ENCODE measurements at places on chromosomes 6 and 20.

GRCh38 chr6:161080263-161080970 is 88.8 kb downstream of the MAP3K4 start:
- no peak for DNase-seq

GRCh38 chr6:138671351-138671750 is 102.2 kb upstream of the CCDC28A start:
- DNase-seq, result no peak

GRCh38 chr20:34873583-34874093 is 982 bp upstream of the GGT7 start:
- DNase-seq, result no peak

DNA sequence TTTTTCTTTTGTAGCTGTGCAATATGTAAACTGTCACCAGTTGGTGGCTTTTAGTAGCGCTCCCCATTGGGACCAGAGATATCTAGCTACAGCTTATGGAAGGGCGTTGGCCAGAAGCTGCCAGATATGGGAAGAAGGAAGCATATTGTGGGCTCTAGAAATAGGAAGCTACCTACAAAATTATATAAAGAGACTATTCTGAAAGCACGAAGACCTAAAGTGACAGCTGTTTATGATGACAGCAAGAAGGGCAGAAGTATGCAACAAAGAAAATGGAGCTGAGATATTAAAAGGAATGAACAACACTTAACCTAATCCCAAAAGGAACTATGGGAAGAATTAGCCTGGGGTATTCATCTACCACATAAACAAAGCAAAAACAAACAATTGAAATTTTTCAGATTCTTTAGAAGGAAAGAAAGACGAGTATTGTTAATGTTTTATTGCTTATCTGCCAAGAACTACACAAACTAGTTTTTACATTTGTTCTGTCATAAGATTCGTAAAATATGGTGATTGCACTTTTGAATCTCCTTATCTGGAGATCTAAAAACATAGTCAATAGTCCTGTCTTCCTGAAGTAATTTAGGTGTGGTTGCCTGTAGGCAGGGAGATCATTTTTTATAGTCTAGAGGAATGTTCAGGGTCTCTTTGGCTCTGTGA is 81.6 kb downstream of the NCOA7 start:
- DNase-seq, result no peak

GRCh38 chr6:30743099-30744053 is 889 bp upstream of the FLOT1 start:
- DNase-seq, result no peak

GRCh38 chr6:7060769-7061516 is 46.8 kb upstream of the RREB1 start:
- DNase-seq, result no peak

DNA sequence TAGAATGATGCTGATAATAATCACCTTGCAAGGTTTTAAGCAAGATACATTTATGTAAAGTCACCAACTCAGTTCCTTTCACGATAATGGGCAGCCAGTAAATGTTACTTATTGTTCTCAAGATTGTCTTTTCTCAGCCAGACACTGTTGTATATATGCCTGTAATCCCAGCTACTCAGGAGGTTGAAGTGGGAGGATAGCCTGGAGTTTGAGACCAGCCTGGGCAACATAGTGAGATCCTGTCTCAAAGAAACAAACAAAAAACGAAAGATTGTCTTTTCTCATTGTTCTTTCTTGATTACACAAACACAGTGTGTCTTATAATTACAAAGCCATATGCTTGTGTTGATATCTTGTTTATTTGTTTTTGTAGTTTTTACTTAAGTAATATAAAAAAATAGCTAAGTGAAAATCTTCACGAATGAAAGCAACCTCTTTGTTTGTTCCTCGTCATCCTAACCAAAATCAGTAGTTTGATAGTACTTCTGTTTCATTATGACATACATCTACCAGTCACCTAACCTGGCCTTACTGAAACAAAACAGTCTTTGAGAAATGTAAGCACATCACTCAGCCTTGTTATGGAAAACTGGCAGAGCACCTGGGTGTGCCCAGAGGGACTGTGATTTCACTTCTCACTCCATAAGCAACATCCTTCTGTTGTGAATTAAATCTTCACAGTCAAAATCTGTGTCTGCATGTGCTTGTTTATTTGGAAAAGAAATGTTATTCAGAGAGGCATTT is 436.2 kb upstream of the SOX4 start:
- no peak for DNase-seq

- DNase-seq, result no peak
Observed at GRCh38 chr6:52643158-52643557, 27.8 kb upstream of the TMEM14A start.

DNA sequence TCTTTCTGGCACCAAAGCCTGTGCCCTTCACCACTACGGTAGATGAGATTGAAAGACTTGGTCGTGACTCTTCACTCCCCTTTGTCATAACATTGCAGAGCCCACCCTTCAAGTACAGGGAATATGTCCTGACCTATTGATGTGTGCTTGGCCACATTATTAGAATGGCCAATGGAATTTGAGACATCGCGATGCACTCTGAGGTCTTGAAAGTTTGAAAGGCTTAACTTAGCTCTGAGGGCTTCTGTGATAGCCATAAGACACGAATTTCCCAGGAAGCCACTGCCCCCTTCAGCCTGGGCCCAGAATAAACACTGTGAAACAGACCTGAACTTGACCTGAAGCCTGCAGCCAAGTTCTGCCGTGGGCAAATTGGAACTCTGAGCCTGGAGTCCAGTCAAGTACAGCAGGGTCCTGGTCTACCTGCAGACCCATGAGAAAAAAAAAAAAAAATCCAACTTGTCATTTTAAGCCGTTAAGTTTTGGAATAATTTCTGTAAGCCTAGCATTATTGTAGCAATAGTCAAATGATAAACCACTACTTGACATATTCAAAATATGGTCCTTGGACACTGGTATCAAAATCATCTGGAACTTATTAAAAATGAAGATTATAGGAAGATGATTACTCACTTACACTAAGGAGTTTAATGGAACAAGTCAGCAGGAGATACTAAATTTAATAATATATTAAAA is 36.9 kb upstream of the TRAF3IP2 start:
- DNase-seq, result peak; percentile 74

DNA sequence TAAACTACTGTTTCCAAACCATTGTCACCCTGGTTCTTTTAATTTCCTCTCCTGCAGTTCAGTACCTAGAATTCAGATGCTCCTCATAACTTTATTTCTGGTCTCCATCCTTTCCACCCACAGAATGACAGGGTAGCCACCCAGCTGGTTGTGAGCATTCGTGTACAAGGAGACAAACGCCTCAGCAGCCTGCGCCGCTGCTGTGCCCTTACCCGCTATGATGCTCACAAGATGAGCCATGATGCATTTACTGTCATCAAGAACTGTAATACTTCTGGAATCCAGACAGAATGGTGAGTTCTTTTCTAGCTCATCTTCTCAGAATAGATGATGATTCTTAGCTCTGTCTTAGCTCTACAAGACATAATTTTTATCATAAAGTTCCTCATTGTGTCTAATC is 18.6 kb downstream of the GTPBP2 start:
- DNase-seq, result no peak

- no peak for DNase-seq
Observed at GRCh38 chr6:14110001-14110818, 7.4 kb upstream of the CD83 start.

DNA sequence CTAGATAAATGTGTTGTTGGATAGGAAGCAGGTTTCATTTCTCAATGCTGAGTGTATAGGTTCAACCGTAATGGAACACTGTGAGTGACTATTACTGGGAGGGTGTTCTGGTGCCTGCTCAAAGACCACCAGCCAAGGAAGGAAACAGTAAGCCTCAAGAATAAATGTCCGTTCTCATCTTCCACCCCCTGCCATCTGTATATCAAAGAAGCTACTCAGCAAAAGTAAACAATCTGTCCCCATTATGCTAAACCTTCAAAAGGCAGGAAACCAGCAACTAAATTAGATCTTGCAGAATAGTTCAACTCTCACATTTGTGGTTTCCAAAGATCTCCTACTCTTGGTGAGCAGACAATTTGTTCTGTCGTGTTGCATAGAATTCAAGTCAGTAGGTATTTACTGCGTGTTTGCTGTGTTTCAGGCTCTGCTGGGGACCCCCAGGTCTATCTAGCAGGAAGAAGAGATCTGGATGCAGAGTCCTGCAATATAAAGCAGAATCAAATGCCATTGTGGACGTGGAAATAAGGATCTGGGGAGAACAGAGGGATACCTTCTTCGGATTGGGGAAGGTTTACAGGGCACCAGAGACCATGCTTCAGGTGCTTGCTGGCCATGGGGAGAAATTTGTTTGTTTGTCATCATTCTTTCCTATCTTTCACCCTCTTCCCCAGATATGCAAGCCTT is 87.3 kb downstream of the SCML4 start:
- peak; percentile 22 for DNase-seq

GRCh38 chr6:155578251-155578650 is 122.6 kb upstream of the NOX3 start:
- DNase-seq, result no peak

DNA sequence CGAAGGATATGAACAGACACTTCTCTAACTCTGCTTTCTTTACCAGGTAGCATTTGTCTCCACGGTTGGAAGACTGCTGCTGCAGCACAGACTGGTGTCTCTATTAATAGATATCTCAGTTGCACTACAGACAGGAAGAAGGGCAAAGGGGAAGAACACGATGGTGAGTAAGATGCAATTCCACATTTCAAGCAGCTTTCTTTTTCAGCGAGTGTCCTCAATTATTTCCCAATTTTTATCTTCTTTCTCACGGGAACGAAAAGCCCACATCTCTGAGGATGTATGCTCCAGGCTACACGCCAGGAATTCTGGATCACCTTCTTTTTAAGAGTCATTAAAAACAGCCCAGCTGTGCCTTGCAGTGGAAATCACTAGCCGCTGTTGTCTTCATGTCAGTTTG is 311.6 kb upstream of the ECI2 start:
- no peak for DNase-seq

- no peak for DNase-seq
Observed at GRCh38 chr6:90492798-90493197, 94.1 kb downstream of the MAP3K7 start.

GRCh38 chr6:144543006-144543871 is 258.1 kb downstream of the UTRN start:
- DNase-seq, result no peak

DNA sequence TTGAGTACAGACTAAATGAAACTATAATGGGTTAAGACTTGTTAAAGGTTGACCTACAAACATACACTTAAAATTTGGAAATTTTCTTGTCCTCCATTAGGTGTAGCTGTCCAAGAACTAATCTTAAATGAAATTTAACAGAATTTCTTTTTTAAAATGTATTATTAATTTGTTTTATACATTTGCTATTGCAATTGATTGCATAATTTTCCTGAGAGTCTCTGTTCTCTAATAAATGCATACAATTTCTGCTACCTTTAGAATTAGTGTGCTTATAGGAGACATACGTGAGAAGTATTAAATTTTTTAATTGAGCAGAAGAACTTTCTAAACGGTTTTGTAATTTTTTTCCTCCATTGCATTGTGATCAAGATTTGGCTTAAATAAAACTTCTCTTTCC is 1.5 kb downstream of the FAM135A start:
- DNase-seq, result no peak

- no peak for DNase-seq
Observed at GRCh38 chr20:23125625-23126191, 39.6 kb upstream of the CD93 start.

DNA sequence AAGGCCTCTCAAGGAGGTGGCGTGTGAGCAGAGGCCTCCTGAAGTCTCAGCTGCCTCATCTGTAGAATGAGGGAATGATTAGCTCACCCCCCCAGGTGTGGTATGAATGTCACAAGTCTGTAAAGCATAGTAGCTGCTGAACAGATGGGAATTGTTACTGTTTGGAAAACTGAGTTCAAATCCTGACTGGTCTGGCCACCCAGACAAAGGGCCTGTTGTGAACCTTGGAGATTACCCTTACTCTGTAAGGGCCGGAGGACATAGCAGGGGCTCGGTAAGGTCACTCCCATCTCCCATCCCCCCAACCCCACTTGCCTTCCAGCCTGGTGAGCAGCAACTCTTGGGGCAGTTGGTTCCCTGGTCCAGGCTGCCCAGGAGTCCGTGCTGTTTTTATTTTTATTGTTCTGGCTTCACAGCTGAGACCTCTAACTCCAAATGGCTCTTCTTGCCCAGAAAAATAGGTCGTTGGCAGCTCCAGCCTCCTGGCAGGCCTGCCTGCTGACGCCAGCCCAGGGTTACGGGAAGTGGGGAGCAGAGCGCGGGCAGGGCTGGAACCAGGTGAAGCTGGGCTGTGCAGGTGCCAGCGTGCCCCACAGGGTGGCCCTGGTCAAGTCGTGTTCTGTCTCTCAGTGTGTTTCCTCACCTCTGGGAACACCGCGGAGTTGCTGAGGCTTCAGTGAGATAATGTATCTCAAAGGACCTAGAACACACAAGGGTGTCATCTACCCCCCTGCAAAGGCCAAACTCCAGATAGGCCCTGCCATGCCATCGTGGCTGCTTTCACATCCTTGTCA is 4.5 kb upstream of the SIRPA start:
- peak; percentile 70 for DNase-seq

- no peak for DNase-seq
Observed at GRCh38 chr6:61886608-61887259, 399.3 kb downstream of the KHDRBS2 start.

GRCh38 chr20:63878899-63879663 is 14.0 kb downstream of the TPD52L2 start:
- no peak for DNase-seq

DNA sequence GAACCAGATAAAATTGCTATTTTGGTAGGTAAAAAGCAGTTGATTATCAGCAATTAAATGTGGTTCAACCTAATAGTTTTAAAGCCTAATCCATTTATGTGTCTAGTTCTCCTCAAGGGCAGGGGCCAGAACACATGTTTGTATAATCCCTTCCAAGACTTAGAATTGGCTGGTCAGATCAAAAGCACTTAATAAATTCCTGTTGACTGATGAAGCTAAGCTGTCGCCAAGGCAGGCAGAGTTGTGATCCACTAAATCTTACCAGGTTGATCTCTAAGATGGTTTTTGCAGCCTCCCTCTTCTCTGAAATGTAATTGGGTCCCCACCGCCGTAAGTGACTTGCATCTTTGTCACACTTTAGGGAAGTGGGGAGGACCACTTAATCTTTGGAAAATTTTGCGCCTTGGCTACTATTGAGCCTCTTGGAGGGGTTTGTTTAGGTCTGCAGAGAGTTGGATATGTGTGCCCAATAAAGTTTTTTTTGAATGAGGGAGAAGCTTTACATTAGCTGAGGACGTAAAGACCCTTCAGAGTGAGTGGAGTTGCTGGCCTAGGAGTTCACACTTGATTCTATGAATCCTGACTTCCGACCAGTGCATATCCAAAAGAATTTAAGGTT is 65.9 kb downstream of the PHF20 start:
- no peak for DNase-seq

- DNase-seq, result no peak
Observed at GRCh38 chr6:138092686-138093085, 14.5 kb downstream of the PERP start.

DNA sequence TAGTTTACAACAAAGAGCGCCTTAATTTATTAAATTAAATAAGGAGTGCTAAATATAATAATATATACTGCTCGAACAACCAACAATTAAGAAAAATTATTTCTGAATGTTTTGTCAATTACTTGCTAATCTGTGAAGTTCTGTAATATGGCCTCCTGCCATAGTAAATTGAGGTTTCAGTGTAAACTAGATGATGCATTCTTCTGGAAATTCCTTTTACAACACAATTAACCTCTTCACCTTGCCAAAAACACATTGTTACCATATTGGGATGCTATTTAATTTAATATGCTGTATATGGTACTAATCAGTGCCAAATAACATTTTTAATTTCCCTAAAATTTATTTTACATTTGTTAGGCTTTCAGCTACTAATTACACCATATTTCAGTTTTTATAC is 808.4 kb upstream of the CITED2 start:
- no peak for DNase-seq

GRCh38 chr6:130743175-130743574 is 84.0 kb upstream of the SMLR1 start:
- peak; percentile 81 for DNase-seq

Data from islet precursor cell (in vitro differentiated cells).